ENCODE measurements at places on chromosomes 1 and 21.

- DNase-seq: no peak
Observed at GRCh38 chr1:232101231-232101630, 474.6 kb downstream of the DISC1 start.

- DNase-seq: no peak
Observed at GRCh38 chr1:55868026-55868425, 652.9 kb upstream of the USP24 start.

GRCh38 chr21:17726047-17726829 lies 92.9 kb downstream of the C21orf91 start:
- no peak for DNase-seq

GRCh38 chr1:153483776-153484175 lies 23.3 kb upstream of the S100A7 start:
- no peak for DNase-seq

DNA sequence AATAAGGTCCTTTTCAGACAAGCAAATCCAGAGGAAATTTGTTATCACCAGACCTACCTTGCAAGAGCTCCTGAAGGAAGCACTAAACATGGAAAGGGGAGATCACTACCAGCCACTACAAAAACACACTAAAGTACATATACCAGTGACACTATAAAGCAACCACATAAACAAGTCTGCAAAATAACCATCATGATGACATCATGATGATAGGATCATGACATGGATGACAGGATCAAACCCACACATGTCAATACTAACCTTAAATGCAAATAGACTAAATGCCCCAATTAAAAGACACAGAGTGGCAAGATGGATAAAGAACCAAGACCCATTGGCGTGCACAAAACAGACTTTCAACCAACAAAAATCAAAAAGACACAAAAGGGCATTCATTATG lies 688.8 kb upstream of the NR5A2 start:
- no peak for DNase-seq

GRCh38 chr1:6953907-6954364 lies 168.7 kb downstream of the CAMTA1 start:
- DNase-seq: no peak

DNA sequence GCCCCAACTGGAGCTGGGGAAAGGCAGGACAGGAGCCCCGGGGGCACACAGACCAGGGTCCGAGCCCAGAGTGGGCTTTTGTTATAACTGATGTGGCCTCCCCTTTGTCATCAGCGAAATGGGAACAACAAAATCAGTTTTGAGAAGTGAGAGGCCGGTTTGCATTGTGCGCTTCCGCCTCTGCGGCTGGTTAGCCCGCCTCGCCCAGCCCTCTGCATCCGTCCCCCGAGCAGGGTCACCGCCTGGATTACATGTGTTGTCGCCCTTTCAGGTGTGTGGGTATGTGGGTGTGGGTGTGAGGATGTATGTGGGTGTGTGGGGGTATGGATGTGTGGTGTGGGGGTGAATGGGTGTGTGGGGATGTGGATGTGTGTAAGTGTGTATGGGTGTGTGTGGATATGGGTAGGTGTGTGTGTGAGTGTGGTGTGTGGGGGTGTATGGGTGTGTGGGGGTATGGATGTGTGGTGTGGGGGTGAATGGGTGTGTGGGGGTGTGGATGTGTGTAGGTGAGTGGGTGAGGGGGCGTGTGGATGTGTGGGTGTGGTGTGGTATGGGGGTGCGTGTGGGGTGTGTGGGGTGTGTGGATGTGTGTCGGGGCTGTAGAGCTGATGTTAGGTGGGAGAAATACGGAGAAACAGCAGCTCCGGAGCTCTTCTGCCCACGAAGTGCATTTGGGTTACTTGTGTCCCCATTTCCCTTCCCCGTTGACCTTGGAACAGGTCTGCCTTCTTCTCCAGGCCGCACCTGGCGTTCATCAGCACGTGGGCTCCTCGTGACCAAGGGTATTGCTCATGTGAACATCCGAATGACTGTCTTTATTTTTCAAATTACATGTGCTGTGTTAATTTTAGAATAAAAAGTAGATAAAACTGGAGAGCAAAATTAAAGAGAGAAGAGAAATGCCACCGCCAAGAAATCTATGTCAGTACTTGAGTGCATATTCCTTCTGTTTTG lies 67.6 kb downstream of the FHAD1 start:
- DNase-seq: no peak

DNA sequence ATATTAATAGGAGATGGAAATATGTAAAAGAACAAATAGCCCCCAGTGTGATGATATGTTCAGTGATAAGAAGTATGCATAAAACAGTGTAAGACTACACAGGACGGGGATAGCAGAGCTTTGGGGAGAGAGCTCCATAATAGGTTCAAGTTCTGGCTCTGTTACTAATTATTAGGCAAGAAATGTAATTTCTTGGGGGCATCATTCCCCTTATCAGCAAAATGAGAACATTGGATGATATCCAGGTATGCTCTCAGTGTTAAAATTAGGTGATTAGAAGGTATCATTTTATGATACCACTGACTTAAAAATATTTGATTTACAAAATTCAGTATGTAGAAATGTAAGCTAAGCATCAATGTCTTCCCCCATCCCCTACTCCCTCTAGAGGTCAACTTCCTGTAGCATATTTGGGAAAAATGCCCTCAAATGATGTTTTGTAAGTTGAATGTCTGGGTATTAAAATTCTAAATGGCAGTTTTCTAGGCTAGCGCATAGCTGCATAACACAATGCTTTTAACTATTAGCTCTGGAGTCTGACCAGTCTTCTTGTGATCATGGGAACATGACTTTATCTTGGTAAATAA lies 585.7 kb upstream of the CAMK1G start:
- no peak for DNase-seq

GRCh38 chr1:117527566-117528102 lies 78.2 kb upstream of the TENT5C start:
- DNase-seq: no peak

GRCh38 chr21:32916522-32917099 lies 109.1 kb upstream of the OLIG2 start:
- no peak for DNase-seq

DNA sequence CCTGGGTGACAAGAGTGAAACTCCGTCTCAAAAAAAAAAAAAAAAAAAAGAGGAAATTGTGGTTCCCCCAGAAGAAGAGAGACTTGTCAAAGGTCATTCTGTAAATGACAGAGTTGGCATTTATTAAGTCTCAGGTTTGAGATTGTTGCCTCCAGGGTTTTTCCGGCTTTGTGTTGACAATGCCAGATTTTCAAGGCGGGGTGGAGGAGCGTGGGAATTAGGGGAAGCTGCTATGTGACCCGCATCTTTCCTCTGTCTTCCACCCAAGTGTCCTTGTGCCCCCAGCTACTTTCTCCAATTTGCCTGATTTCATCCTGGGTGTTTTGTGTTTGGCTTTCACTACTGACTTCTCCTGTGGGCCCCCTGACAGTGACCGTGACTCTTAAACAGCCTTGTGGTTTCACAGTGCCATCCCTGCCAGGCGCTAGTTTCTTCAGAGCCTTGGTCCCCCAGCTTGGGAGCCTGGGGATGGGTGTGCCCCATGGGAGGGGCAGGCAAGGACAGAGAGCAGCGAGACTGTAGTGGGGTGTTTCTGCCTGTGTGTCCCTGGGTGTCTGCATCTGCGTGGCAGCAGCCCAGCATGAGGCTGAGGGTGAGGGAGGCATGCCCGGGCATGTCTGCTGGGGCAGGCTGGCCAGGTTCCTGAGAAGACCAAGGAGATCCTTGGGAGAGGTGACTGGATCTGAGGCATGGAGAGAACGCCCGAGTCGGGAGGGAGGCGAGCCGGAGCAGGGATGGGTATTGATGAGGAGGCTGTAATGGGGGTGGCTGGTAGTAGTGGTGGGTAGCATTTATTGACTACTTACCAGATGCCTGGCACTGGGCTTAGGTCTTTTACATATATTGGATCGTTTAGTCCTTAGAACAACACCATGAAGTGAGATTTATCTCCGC lies 46.3 kb downstream of the IER5 start:
- no peak for DNase-seq

DNA sequence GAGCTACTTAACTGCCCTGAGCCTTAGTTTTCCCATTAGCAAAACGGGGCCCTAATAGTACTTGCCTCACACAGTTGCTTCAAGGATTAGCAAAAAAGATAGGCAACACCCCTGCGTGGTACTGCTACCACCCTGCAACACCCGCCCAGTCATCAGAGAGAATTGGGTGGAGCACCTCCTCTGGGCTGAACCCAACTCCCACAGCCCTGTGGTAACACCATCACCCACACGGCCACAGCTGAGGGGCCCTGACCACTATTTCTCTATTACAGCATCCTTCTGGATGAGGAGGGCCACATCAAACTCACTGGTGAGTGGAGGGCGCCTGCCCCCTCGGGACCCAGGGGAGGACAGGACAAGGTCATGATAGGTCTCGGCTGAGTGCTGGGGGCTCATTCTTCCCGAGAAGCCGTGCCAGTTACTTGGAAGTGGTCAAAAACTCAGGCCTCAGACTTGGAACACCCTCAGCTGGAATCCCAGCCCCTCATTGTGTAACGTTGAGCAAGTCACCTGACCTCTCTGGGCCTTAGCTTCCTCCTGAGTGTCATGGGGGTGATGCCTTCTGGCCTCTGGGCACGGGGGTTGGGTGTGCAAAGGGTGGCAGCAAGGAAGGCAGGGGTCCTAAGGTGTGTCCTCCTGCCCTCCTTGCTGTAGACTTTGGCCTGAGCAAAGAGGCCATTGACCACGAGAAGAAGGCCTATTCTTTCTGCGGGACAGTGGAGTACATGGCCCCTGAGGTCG lies 24.6 kb downstream of the RPS6KA1 start:
- DNase-seq: no peak

- DNase-seq: no peak
Observed at GRCh38 chr1:30478799-30479563, 244.4 kb downstream of the MATN1 start.

GRCh38 chr1:51019811-51020210 lies 49.8 kb downstream of the CDKN2C start:
- no peak for DNase-seq

- DNase-seq: no peak
Observed at GRCh38 chr21:27426196-27426595, 459.3 kb upstream of the ADAMTS5 start.

DNA sequence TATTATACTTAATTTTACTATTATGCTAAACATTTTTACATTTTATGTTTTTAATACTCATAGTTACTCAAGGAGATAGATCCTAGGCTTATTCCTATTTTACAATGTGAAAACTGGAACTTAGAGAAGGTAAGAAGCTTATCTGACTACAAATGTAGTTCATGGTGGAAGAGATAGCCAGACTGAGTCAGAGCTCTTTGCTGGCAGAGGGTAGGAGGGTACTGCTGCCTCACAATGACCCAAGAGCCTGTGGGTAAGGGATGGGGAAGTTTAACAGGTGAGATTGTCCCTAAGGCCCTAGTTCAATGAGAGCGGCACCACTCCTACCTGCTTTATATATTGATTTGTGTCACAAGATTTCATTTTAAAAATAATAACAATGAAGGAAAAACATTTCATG lies 34.1 kb upstream of the NEK7 start:
- DNase-seq: no peak

DNA sequence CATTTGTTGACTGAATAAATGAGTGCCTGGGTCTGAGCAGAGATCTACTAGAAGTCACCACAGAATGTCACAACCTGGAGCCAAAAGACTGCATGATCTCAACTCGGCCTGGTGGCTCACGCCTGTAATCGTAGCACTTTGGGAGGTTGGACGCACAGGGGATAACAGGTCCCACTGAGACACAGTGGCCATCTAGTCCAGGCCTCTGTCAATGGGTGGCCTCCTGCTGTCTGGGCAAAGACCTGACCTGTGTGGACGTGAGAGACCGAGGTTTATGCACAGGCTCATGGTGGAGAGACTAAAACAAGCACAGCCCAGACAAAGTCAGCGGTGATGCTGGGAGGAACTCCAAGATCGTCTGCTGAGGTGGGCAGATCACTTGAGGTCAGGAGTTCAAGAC lies 103.0 kb upstream of the BACE2 start:
- no peak for DNase-seq

DNA sequence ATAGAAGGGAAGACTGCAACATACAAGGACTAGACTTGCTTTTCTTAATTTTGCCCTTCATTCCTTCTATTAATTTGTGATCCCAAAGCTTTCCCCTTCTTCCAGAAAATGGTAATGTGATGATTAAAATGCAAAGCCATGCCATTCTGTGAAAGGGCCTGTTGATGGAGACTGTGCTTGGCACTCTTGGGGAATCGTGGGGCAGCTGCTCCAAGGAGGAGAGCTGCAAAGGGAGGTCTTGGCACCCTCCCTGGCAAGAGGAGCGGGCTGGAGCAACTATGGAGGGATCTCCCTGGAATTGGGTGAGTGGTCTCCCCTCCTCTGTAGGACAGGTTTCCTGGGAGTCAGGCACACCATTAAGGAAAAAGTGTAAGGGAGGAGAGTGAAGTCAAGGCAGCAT lies 16.6 kb downstream of the CACNA1S start:
- DNase-seq: no peak

- no peak for DNase-seq
Observed at GRCh38 chr1:50980505-50980904, 10.5 kb downstream of the CDKN2C start.
